SIG-M5 (cell line): ENCODE measurements at places on chromosomes 13 and 19.
A peak's percentile ranks its signal among the peaks of the same experiment; 100 is the strongest.

DNA sequence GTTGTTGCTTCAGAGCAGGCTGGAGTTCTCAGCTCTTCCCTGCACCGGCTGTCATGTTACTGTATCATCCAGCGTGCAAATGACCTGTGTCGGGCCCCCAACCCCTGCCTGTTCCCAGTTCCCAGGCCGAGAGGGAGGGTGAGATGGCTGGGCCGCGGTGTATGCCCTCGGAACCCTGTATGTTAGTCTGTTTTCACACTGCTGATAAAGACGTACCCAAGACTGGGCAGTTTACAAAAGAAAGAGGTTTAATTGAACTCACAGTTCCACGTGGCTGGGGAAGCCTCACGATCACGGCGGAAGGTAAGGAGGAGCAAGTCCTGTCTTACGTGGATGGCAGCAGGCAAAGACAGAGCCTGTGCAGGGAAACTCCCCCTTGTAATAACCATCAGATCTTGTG is 10.9 kb downstream of the TMEM255B start:
- no peak for DNase-seq

DNA sequence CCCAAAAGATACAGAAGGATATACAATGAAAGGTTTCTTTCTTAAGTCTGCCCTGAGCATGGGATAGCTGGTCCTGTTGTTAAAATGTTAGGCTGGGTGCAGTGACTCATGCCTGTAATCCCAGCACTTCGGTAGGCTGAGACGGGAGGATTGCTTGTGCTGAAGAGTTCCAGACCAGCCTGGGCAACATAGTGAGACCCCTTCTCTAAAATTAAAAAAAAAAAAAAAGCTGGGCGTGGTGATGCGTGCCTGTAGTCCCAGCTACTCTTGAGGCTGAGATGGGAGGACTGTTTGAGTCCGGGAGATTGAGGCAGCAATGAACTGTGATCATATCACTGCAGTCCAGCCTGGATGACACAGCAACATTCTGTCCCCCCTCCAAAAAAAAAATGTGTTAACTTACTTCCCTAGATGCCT is 52.5 kb upstream of the SHKBP1 start:
- DNase-seq = no peak

DNA sequence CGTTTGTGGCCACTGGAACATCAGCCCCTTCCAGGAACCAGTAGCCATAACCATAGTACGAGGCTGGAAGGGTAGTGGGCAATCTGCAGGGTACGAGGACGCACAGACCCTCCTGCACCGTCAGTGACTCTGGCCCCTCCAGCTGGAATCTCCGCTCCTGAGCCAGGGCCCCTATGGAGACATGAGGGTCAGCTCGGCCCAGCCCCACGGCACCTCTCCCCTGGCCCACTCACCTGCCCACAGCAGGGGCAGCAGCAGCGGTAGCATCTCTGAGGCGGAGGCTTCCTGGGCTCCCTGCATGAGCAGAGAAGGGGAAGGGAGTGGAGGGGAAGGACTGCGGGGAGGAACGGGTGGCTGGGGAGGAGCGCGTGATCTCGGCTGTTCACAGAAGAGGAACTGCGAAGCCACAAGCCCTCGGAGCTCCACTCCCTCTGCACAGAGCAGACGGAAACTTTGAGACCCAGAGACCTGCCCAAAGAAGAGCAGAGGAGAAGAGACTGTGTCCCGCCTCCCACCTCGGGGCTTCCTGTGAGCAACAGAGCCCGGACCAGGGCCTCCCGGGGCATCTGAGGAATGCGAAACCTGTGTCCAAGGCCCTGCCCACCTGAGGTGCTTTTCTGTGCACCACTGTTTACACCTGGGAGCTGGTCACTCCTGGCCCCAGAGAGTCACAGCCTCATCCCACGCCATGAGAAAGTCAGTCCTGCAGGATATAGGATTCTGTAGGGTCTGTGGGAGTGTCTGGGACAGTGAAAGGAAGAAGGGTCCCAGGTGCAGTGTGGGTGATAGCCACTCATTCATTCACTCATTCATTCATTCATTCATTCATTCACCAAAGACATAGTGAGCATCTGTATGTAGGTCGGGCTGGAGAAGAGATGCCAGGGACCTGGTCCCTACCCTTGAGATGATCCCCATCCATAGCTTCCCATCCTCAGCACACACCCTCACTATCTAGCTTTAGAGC is at the start of gene SIGLEC6:
Gene SIGLEC6, minus strand, starts transcription at position 322 of the 967 bp plus-strand sequence. Its CDS starts 22 bp downstream, at position 300.
- no peak for DNase-seq

- DNase-seq = peak; percentile 87
Observed at GRCh38 chr19:12696366-12697335, at the start of gene FBXW9. Gene FBXW9, minus strand, starts transcription at chr19:12696631. Its CDS starts 50 bp downstream, at chr19:12696581.

GRCh38 chr13:22108283-22108942 is 437.5 kb downstream of the FGF9 start:
- no peak for DNase-seq

DNA sequence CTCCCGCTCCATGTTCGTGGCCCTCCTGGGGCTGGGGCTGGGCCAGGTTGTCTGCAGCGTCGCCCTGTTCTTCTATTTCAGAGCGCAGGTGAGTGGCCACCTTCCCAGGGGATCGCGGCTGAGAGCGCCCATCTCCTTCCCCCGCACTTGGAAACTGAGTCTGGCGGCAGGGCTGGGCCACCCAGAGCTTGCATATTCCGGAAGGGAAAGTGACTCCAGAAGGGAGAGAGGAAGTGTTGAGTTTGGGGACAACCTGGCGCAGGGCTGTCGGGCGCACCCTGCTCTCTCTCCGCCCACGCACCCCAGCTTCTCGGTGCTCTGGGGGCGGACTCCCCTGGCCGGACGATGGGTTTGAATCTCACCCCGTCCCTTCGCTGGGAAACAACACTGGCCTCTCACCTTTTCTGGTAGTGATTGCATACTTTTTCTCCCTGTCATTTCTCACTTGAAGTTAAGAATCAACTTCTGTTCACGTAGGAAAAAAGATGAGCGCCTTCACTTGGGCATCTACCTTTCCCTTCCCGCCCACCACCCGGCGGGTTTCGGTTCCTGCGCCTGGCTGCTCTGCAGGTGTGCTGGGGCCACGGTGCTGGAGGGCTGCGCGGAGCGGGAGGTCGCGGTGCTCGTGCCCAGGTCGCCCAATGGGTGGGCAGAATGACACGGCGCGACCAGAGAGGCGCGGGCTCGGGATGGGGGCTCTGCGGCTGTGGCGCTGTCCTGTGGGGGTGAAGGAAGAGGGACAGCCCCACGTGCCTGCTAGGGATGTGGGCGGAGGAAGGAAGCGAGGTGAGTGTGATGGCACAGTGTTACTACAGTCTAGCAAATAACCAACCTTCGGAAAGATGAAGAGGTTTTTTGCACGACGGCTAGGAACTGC is 721 bp downstream of the TNFSF11 start:
- no peak for DNase-seq

DNA sequence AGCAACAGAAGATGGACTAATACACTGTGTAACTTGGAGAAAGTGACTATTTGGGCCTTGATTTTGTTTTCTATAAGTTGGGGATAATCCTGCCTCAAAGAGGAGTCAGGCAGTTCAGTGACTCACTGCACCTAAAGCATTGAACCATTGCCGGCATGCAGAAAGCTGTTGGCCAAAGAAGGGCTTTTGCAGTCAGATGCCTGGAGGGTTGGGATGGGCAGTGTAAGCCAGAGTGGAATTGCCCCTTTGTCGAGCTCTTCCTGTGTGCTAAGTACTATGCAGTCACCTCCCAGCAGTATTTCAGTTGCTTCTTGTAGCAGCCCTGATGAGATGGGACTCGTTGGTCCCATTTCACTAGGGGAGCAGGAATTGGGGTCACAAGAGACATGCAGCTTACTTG is 11.1 kb downstream of the ZNF473 start:
- DNase-seq = no peak

DNA sequence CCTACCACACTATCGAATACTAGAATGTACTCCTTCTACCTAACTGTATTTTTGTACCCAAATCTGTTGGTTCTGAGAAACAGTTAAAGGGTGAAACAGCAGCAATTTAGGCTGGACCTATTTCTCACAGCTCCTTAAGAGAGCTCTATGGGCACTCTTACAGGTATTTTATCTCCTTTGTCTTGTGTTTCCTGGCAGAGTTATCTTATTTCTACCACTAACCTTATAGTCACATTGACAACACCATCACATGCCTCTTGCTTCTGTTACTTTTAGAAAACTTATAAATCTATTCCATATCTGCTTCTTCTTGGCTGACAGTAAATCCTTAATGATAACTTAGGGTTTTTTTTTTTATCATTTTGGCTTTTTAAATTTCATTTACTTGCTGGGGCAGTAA is 130.7 kb downstream of the MYO16 start:
- no peak for DNase-seq
